ENCODE measurements at places on chromosomes 6 and 20.

- DNase-seq = no peak
Measured at GRCh38 chr6:136983687-136984086, 61.1 kb downstream of the IL20RA start.

- no peak for DNase-seq
Measured at GRCh38 chr6:140494321-140495108, 1120.1 kb upstream of the CITED2 start.

DNA sequence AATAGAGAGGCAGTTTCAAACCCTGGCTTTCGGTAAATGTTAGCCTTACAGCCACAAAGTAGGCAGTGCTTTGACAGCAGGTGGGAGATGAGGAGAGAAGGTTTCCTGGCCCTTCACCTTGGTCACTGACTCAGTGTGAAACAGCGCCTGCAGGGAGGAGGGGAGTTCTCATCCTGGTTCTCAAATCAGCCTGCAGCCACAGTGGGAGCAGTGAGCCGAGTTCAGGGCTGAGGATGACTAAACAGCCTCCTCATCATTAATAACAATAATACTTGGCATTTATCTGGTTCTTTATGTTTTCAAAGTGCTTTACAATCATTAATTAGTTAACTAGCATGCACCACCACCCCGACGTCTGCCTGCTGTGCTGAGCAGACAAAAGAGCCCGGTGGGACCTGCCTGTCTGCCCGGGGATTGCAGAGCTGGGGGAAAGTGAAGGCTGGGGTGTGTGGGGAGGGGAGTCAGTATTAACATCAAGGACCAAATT lies 59.6 kb downstream of the PRDM1 start:
- DNase-seq = no peak

DNA sequence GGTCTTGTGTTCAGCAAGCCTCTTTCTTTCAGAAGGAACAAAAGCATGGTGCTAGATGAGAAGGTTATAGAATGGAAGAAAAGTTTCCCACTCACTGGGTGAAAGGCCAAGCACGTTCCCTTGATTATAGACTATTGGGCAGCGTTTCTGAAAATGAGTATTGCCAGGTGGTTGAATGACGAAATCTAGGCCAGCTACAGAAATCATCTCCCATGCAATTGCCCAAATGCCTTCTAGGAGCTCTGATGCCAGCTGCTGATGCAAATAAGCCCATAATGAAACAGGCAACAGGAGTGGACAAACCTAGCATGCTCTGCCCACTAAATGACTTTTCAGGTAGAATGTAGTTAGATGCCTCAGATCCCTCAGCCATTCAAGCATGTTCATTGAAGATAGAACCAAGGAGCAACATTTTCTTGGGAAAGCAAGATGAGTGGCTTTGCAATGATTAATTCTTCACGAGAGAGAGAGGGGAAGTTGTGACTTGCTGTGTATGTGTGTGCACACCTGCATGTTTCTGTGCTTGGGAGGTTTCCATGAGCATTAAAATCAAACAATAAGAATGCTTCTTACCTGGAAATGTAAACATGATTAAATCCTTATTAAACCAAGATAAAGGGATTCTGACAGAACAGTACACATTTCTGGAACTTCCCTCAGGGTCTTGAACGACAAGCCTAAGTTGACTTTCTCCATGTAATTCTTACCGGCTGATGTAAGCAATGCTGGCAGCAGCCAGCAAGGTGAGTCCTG lies 43.6 kb downstream of the ADTRP start:
- DNase-seq = no peak

- no peak for DNase-seq
Measured at GRCh38 chr6:20447581-20448132, 46.0 kb downstream of the E2F3 start.

- DNase-seq = no peak
Measured at GRCh38 chr6:159100395-159101182, 55.8 kb upstream of the TAGAP start.

- DNase-seq = no peak
Measured at GRCh38 chr6:26260725-26261490, 104.1 kb upstream of the BTN3A2 start.

DNA sequence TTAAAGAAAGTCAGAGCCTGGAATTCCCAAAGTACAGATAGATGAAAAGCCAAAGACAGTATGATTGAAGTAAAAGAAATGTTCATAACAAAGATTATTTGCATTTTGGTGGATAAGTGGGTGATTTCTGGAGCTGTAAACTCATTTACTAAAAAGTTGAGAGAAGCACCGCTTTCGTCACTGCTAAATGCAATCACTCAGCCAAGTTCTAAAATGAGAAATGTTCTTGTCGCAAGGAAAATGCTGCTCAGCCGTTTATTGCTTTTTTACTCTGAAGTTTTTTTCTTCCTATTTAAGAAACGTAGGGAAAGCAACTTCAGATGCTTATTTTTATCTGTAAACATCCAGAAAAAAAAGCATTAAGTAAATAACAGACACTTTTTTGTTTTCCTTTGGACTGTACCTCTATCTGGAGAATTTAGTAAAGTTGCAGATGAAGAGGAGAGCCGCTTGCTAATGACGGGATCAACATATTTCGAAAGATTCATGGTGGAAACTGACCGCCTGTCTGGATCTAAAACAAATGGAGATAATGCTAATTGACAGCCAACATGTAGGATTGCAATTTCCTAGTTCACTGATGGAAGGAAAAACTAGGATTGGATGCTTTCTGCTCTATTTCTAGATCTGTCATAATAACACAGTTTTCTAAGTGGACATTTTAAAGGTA lies 93.8 kb upstream of the BCLAF1 start:
- DNase-seq = no peak

DNA sequence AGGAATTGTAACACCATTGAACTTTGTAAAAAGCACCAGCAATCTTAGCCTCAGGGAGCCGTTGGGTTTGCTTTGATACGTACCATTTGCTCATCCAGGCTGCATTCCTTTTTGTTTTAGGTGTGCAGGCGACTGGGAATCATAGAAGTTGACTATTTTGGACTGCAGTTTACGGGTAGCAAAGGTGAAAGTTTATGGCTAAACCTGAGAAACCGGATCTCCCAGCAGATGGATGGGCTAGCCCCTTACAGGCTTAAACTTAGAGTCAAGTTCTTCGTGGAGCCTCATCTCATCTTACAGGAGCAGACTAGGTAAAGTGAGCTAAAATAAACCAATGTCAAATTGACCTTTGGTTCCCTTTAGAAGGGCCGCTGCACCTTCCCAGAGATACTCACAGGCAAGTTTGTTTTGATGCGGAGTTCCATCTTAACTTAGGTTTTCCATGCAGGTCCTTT lies 1.6 kb downstream of the MYLIP start:
- no peak for DNase-seq

GRCh38 chr20:25279403-25279802 lies 31.5 kb downstream of the PYGB start:
- DNase-seq = no peak

DNA sequence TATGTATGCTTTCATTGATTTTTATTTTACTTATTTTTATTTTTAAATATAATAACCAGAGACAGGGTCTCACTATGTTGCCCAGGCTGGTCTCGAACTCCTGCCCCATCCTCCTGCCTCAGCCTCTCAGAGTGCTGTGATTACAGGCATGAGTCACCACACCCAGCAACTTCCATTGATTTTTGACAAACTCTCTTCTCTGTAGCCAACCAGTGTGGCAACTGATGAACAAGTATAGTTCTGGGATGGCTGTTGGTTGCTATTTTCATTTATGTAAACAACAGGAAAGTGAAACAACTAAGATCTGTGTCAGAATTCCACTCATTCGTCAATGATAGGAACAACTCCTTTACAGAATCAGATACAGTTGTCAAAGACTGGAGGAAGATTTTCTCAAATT lies 356.7 kb upstream of the JARID2 start:
- DNase-seq = no peak

- DNase-seq = no peak
Measured at GRCh38 chr6:144159742-144160141, 9.4 kb downstream of the STX11 start.

- no peak for DNase-seq
Measured at GRCh38 chr6:140490081-140490480, 1115.6 kb upstream of the CITED2 start.

DNA sequence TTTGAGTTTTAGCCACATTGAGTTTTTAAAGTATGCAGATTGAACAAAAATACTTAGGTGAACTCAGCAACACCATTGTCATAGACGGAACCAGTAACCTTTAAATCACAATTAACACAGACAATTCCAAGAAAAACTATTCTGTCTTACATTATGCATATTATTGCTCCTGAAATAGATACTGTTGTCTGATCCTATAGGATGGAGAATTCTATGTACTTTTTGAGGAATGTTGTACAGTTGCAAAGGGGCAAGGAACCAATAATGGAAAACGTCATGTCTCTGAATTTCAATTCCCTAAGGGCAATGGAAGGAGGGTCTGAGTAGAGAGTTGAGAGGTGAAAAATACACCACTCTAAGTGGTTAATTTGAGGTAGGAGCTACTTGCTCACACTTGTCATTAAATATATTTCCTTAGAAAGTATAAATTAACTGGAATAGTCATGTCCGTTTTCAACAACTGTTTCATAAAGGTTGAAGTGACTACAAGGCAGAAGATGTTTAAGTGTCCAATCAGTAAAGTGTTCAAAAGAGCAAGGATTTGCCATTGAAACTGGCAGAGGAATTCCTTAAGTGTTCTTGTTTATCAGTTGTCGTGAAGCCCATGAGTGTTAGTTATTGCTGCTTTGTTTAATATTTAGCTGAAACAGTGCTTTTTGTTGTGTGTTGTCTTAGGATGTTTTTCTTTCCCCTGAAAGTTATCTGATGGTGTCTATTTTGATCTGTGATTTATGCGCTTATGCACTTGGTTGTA lies 1.3 kb downstream of the NKAIN2 start:
- DNase-seq = no peak

GRCh38 chr6:153959276-153959675 lies 79.8 kb upstream of the OPRM1 start:
- DNase-seq = no peak

DNA sequence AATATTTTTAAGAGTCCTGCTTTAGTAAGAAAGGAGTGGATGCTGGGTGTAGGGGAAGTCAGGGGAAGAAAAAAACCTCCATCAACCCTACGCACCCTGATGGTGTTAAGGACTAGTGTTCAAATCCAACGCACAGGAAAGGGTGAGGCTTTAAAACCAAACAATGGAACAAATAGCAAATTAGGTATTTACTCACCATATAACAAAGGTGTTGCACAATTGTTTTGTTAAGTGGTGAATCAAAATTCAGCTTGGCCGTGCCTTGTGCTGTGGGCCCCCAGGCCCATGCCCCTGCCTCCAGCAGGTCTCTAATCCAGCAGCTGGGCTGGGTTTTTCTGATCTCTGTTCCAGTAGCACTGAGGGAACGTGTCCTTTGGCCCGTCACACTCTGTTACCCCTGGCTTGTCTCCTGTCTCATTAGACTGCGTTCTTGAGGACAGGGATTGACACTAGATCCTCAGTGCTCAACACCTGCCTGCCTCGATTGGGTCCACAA lies 11.8 kb downstream of the FAM83D start:
- DNase-seq = no peak

DNA sequence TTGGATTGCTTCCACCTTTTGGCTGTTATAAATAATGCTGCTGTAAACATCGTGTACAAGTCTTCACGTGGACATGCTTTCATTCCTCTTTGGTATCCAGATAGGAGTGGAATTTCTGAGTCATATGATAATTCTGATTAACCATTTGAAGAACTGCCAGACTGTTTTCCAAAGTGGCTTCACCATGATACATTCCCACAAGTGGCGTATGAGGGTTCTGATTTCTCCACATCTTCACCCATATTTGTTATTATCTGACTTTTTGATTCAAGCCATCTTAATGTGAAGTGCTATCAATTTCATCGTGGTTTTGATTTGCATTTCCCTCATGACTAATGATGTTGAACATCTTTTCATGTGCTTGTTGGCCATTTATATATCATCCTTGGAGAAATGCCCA lies 2.9 kb upstream of the SNRPB start:
- no peak for DNase-seq

DNA sequence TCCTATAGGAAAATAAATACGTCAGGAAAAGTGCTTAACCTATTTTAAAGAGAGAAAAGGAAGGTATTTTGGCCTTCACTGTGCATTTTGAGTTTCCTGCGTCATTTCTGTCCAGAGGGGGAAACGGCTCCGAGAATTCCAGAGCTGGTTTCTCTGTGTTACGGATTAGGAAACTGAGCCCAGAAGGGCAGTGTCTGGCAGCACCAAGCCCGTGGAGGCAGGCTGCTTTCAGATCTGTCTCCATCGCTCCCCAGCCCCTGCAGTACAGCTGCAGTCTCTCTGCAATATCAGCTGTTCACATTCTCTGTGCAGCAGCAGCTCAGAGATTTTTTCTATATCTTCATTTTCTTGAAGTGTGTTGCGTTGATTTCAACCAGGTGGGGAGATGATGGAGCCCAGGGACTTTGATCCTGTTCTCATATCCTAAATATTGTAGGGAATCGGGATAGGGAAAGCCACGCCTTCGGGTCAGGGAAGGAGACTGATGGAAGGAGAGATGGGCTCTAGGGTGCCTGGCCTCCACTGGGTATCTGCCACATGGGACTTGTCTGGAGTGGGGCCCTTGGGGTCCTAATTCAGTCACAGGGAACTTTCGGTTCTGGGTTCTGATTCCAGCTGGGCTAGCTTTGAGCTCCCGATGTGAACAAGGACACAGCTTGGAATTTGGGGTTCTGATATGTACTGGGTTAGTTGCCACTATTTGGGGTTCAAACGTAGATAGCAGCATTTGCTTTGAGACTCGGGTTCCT lies 2.8 kb downstream of the ANKRD60 start:
- no peak for DNase-seq

- no peak for DNase-seq
Measured at GRCh38 chr6:9248133-9248532, 812.8 kb upstream of the SLC35B3 start.

GRCh38 chr6:41605649-41606048 lies 32.6 kb upstream of the MDFI start:
- no peak for DNase-seq

DNA sequence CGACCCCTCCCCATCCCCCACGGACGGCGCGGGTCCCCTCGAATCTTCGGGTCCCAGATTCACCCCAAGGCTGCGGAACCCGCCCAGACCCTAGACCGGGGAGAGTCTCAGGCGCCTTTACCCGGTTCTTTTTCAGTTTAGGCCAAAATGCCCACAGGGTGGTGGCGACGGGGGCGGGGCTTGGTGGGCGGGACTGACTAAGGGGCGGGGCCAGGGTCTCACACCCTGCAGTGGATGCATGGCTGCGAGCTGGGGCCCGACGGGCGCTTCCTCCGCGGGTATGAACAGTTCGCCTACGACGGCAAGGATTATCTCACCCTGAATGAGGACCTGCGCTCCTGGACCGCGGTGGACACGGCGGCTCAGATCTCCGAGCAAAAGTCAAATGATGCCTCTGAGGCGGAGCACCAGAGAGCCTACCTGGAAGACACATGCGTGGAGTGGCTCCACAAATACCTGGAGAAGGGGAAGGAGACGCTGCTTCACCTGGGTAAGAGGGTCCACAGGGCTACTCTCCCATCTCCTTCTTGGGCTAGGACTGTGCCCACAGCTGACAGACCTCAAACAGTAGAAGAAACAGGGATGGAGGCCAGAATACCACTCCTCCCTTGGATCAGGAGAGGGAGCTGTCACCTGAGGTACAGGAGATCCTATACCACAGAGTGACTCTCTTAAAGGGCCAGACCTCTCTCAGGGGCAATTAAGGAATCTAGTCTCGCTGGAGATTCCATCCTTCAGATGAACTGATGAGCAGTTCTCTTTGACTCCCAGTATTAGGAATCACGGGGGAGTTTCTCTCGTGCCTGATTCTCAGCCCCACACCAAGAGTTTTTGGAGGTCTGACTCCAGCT lies 942 bp downstream of the HLA-E start:
- DNase-seq = peak; percentile 71

GRCh38 chr20:48766205-48766604 lies 61.6 kb downstream of the PREX1 start:
- DNase-seq = no peak

- no peak for DNase-seq
Measured at GRCh38 chr20:51087266-51087665, 64.4 kb upstream of the KCNG1 start.

All from stimulated activated CD8-positive, alpha-beta memory T cell treated with anti-CD3 and anti-CD28 coated beads, Interleukin-12 subunit alpha, Interleukin-12 subunit beta, amount 100 ng/mL, for 1 hour (primary cell).